Cortex of kidney (tissue), 1 donor: ENCODE measurements at places on chromosomes 5 and 9.

DNA sequence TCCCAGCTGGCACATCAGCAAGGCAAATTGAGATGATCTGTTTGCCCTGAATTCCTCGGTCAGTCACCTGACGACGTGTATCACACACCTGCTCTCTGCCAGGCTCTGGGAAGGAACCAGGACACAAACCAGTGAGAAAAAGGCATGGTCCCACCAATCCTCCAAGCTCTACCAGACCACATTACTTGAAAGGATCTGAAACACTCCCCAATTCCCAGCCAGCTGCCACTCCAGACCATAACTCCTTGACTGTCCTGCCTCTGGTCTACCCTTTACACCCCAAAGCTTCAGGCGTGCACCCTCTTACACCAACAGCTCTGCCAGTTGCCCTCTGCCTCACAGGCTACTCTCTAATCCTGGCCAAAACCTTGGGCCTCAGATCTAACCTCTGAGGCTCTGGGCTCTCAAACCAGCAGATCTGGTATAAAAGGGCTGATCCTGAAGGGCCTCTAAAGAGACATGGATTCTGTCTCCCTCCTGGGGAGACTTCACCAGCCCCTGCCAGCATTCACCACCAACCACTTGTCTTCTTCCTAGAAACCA, 6.8 kb downstream of the MGAT1 start:
- no peak for DNase-seq

- no peak for DNase-seq
Measured at GRCh38 chr5:152437866-152438265, 32.8 kb upstream of the NMUR2 start.

- DNase-seq: no peak
Measured at GRCh38 chr9:110895147-110895905, 142.9 kb downstream of the LPAR1 start.

DNA sequence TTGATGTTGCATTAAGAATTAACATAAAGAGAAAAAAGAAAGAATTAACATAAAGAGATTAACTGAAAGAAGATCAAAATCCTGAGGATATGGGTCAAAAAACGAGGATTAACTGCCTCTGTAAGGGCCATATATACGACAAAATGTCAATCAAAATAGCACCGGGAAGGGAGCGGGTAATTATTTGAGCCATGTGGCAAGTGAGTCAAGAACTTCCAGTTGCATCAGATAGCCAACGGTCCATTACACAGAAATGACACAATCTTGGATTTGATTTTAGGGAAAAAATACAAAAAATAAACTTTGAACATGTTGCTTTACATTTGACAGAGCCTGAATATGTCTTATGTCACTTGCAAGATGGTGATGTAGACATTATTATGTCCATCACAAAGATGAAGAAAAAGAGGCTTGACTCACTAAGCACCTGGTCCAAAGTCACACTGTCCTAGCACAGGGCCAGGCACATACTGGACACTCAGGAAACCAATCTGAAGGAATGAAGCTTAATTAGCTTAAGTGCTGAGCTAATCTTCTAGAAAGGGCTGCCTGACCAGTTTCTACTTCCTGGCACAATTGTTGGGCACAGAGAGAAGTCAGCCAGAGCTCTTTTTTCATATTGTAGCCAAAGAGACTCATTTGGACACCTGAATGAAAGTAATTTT, 273.2 kb upstream of the PAPPA start:
- no peak for DNase-seq

- no peak for DNase-seq
Measured at GRCh38 chr9:129777769-129778130, 24.9 kb upstream of the PTGES start.

DNA sequence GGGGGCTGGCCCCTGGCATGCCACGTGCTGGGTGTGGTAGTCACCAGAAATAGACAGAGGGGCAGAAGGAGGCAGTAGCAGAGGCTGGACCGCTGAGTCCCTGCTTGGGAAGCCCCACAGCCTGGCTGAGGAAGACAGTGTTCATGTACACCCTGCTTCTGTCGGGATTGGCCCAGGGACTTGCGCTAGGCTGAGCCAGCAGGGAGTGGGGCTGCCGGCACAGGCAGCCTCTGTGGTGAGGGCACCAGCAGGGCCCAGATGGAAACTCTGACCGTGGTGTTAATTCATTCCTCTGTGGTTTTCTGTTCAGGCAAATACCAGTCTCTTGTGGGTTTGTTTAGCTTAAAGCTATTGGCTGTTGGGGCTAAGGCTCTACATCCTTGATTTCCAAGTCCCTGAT, 108.6 kb upstream of the RAD23B start:
- DNase-seq: no peak

DNA sequence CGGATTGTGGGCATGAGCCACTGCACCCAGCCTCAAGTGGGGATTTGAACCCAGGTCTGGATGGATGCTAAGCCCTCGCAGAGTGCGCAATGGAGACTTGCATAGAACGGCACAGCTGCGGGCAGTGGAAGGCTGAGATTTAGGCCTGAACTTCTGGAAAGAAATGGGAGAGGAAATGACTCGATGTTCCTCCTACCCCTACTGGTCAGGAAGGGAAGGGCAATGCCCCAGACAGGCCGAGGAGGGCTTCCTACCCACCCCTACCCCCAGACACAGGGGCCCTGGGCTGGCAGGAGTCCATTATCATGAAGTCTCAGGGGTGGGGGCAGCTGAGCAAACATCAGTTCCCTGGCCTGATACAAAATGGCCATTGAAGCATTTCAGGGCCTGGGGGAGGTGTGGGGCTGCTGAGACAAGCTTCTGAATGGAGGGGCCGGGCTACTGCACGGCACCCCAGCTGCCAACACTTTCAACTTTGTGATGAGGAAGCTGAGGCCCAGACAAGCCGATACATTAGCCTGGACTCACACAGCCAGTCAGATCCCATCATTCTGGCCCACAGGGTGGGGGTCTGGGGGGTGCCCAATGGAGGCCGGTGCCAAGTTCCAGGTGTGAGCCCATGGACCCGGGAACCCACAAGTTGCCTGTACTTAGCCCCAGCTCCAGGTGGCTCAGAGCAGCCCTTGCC, 13.5 kb upstream of the WDR38 start:
- DNase-seq: no peak

GRCh38 chr9:70257991-70258691, 637 bp upstream of the SMC5 start:
- DNase-seq: no peak

- DNase-seq: no peak
Measured at GRCh38 chr5:168128557-168128956, 162.9 kb upstream of the WWC1 start.

DNA sequence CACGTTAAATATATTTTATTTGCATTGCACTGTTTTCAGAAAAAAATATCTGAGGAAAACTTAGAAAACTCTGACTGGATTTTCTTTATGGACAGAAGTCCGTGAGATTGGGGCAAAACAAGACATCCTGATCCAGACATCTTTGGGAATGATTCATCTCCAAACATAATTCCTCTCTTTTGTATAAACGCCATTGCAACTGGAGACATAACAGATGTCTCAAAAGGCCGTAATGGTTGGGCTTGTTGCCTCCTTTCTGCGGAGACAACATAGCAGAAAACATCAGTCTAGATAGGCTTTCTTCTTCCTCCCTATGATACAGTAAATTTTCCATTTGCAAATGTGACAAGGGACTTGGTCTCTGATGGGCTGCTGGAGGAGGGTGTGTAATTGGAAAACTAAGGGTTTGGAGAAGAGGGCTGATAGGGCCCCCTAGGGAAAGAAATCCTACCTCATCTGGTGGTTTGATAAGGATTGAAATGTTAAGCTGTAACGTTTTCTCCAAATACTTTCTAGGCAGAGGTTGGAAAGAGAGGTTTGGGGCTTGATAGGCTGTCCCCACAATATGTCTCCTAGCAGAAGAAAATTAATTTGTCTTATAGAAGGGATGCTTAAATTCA, 631.5 kb upstream of the ST8SIA4 start:
- DNase-seq: no peak

DNA sequence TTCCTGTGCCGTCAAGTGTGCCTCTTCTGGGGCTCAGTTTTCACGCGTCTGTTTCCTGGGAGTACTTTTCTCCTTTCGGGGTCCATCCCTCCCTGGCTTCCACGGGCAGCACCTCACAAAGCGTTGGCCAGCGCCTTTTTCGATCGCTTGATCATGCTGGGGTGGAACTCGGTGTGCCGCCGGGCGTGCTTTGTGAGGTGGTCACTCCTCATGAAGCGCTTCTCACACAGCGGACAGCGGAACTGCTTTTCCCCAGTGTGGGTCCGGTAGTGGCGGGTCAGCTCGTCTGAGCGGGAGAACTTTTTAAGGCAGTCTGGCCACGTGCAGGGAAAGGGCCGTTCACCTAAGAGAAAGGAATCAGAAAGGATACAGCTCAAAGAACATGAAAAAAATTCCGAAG, 26.8 kb downstream of the KLF9 start:
- DNase-seq: no peak

DNA sequence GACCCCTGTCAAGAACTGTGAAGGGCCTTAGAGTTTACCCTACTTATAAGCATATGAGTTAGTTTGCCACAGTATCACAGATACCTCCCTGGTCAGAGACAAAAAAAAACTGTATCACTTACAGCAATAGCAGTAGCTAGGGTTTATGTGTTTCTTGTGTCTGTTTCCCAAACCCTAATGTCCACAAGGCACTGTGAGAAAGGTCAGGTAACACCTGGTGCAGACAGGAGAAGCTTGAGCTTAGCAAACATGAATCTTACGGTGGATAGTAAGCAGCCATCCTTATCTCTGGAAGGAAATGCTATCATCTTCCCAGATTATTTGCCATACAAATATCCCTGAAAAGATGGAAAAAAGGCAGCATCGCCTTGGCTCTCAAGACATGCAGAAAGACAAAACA, 208.5 kb upstream of the KCNN2 start:
- no peak for DNase-seq

DNA sequence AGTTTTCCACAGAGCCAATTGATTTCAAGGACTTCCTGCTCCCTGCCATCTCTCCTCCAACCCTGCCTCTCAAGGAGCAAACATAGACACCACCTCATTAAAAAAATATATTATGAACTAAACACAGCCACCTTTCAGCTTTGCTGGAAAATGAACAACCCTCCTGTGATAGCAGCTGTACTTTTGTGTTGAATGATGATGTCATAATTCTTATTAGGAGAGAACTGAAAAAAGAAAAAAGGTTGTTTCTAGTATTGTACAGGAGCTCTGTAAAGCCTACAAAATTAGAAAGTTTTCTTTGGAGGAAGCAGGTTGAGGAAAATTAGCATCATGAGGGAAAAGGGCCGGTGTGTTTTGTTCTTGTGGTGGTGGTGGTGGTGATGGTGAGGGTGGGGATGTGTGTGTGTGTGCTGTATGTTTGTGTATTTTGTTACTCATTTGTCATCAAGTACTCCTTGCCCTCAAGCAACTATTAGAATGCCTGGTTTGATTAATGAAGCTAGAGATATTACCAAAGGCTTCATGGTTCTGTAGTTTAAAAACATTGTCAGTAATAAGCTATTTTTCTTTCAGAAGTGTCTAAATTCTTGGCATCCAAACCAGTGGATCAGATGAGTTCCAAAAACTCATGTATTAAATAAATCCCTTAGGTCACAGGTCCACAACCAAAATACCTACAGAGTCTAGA, 405.9 kb downstream of the TLE4 start:
- no peak for DNase-seq

- DNase-seq: no peak
Measured at GRCh38 chr5:6584101-6584645, 48.7 kb downstream of the NSUN2 start.

- no peak for DNase-seq
Measured at GRCh38 chr5:91927439-91927838, 544.3 kb upstream of the ARRDC3 start.

- DNase-seq: no peak
Measured at GRCh38 chr5:34499001-34499734, 157.0 kb upstream of the RAI14 start.

DNA sequence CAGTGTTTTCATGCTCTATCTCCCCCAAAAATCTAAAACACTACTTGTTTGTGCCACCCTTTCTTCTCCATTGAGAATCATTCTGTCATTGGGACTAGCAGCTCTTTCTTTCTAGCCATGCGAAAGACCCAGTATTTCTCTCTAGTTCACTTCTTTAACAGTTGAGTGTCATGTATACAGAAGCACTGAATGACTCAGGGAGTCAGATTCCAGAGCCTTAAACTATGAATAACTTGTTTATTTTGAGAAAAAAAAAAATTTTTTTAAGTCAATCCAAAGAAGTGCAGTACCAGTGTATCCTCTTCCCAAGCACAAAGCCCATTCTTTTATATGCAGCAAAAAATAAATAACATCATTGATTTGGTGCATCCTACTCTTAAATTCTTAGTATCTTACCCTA, 415.4 kb upstream of the GRAMD2B start:
- DNase-seq: no peak

- no peak for DNase-seq
Measured at GRCh38 chr5:170393235-170393634, 4.1 kb upstream of the KCNMB1 start.

DNA sequence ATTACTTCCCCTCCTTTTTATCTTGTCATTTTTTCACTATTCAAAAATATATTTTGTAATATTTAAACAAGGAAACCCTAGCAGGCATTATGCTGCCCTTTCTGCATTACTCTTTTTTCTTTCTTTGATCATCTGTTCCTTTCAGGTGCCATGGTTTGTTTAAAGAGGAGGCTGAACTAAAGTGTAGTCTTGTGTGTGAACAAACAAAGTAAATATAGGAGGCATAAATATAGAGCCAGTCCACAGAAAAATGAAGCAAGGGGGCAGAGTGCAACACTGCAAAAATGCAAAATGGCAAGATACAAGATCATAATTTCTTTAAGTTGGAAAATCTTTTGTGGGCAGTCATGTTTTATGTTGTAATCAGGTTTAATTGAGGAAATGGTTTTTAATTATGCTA, 947.3 kb upstream of the COX7C start:
- no peak for DNase-seq

- no peak for DNase-seq
Measured at GRCh38 chr5:178259623-178260536, 27.3 kb upstream of the PHYKPL start.

GRCh38 chr5:167412556-167412955, 878.9 kb upstream of the WWC1 start:
- DNase-seq: no peak

DNA sequence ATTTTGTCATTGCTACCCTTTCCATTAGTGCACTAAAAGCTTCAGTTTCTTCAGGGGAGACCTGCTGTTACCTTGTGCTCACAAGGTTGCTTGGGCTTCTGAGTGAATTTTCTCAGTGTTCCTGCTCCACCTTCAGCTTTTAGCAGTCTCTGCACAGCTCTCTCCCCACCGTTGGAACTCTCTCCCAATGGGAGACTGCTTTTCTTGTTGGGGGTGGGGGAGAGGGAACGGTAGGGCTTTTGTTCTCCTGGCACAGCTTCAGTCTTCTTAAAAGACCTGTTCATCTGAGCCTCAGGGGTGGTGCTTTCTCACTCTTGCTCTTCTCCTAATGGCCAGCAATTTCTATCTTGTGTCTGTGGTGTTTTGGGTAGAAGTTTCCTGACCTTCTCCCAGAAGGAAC, 915.7 kb downstream of the EFNA5 start:
- DNase-seq: no peak

GRCh38 chr5:148729182-148729581, 74.9 kb upstream of the HTR4 start:
- DNase-seq: no peak

DNA sequence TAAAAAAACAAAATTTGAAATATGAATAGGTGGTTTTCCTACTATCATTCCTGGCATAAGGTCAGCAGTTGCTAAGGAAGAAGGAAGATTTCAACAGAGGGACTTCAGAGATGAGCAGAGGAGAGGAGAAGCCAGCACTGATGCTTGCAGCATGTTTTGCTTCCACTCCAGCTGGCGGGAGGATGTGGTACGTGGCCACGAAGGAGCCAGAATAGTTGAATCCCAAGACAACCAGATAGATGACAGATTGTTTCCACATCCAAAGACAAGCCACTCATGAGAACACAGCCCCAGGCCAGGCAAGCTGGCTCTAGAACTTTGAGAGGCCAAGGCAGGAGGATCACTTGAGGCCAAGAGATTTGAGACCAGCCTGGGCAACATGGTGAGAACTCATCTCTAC, 15.1 kb downstream of the TIMD4 start:
- no peak for DNase-seq
